ENCODE measurements at places on chromosomes 3 and 15.

DNA sequence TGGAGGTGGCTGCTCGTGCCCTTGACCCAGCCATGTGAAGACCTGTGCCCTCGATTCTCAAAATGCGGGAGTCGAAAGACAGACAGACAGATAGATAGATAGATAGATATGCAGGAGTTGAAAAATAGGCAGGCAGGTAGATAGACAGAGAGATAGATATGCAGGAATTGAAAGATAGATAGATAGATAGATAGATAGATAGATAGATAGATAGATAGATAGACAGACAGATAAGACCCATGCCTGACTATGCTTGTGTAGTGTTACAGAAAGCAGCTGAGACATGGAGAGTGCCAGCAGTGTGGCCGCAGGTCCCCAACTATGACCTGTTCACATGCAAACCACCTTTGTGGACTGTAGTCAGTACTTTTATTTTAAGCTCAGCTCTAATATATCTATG lies 17.2 kb downstream of the GPD1L start:
- no peak for DNase-seq

- no peak for DNase-seq
Measured at GRCh38 chr3:109569135-109569846, 231.9 kb upstream of the DPPA4 start.

- no peak for DNase-seq
Measured at GRCh38 chr3:33658621-33658990, 59.4 kb downstream of the CLASP2 start.

- no peak for DNase-seq
Measured at GRCh38 chr15:71595846-71596553, 214.4 kb upstream of the NR2E3 start.

- no peak for DNase-seq
Measured at GRCh38 chr15:66733976-66734375, 31.9 kb downstream of the SMAD6 start.

DNA sequence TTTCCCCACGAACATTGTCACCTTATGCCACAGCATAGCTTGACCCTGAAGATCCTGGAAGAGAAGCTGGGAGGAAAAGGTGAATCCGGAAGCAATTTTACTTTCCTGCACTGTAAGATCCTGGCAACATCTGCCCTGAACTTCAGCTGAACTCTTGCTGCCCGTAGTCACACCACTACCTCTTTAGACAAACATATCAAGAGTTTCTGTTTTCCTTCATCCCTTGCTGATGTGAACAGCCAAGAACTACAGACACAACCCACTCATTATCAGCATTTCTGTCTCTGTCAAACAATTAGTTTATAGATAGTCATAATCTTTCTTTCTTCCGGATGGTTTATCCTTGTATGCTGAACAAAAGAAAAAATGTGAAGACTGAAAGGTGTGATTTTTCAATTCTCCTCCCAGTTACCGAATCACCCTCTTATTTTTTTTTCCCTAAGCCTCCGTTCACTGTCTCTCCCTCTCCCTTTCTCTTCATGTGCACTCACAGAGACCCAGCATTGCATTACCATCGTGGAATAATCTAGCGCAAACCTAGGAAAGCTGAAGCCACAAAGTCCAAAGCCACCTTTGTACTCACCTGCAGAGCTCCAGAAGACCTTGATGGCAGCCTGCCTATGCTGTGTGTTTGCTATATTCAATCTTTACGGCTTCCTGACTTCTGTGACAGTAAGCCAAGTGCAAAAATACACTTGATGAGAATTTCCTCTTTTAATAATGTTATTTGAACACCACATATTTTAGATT lies 229.2 kb downstream of the CDIN1 start:
- no peak for DNase-seq

GRCh38 chr3:174618368-174619080 lies 240.6 kb upstream of the NAALADL2 start:
- DNase-seq: no peak

DNA sequence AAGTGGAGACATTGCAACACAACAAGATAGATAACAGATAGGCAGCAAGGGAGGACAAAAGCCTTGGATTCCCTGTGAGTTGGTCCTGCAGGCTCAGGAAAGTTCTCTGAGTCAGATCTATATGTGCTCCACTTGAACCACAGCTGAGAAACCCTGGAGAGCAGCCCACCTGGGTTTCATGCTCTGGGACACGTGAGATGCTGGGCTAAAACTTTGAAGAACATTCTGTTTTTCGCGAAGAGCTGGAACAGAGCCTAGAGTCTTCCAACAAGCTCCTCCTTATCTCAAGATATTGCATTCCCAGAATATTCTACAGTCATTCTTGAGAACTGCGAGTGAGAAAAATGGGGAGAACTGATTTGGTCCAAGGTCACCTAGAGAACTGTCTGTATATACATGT lies 583.0 kb upstream of the ROBO1 start:
- no peak for DNase-seq

DNA sequence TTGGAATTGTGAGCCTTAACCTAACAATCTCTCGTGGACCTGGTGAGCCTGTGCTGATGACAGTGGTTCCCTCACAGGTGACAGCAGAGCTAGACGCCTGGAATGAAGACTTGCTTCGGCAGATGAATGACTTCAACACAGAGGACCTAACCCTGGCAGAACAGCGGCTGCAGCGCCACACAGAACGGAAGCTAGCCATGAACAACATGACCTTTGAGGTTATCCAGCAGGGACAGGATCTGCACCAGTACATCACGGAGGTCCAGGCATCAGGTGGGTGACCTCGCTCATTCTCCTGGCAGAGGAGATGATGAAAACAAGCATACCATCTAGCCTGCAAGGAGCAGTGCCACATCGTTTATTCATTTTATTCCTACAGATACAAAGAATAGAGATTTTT lies 316.9 kb upstream of the UMPS start:
- no peak for DNase-seq

DNA sequence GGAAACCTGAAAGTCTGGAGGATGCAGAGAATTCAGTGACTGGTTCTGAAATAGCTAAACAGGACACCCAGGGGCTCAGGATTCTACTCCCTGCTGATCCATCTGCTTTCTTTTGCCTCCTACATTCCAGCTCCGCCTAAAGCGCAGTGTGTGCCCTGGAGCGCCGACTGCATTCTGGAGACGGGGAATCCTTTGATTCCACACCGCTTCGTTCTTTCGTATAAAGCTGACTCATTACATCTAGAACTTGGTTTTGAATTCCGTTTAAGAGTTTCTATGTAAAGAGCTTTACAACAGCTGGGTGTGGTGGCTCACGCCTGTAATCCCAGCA lies 61.8 kb downstream of the SENP2 start:
- no peak for DNase-seq

DNA sequence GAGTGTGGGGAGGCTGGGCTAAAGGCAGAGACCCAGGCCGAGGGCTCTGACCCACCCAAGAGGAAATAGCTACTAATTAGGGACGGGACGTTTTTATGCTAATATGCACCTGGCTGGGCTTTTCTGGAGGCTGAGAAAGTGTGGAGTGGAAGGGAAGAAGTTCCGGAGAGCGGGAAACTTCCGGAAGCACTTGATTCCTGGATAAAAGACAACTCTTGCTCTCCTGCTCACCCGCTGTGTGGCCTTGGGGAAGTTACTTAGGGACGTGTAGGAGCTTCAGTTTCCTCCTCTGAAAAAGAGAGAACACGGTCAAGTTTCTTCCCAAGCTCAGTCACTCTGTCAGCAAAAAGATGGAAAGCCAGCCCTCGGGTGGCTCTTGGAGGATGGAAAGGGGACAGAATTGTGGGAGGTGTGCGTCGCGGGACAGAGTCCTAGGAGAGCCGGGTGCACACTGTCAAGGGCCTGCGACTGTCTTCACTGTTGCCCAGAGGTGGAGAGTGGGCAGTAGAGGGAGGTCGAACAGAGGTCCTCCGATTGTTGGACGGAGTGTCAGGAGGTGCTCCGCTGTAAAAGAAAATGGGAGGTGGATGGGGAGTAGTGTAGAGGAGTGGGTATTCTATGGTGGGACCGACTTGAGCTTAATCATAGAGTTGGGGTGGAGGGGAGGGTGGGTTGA lies 43.2 kb downstream of the EPHB3 start:
- no peak for DNase-seq

DNA sequence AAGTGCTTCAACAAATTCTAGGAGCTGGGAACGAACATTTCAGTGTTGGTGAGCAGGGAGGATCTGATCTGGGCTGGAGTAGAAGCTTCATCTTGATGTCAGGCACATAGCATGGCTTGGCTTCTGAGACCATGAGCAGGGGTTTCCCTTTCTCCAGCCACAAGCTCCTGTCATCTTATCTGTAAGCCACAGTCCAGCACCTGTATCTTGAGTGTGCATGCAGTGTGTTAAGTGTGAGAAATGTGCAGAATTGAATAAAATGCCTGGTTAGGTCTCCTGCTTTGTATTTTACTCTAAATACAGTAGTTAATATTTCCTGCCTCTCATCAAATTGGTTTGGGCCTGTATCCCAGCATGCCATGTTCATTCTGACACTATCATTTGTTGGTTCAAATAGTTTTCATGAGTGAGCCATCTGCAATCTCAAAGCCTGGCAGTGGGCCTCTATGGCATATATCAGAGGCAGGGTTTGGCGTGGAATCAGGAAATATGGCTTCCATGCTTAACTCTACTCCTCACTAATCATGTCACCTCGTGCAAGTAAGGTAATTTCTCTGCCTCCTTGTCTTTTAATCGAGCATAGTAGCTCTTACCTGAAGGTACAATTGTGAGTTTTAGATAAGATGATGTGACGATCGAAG lies 43.3 kb downstream of the TLNRD1 start:
- DNase-seq: no peak

Measured in HuH-7.5 (cell line).